ENCODE measurements at places on chromosomes 6 and 20.

- DNase-seq, result no peak
These were observed 2.4 kb downstream of the METTL24 start for GRCh38 chr6:110355727-110356126.

DNA sequence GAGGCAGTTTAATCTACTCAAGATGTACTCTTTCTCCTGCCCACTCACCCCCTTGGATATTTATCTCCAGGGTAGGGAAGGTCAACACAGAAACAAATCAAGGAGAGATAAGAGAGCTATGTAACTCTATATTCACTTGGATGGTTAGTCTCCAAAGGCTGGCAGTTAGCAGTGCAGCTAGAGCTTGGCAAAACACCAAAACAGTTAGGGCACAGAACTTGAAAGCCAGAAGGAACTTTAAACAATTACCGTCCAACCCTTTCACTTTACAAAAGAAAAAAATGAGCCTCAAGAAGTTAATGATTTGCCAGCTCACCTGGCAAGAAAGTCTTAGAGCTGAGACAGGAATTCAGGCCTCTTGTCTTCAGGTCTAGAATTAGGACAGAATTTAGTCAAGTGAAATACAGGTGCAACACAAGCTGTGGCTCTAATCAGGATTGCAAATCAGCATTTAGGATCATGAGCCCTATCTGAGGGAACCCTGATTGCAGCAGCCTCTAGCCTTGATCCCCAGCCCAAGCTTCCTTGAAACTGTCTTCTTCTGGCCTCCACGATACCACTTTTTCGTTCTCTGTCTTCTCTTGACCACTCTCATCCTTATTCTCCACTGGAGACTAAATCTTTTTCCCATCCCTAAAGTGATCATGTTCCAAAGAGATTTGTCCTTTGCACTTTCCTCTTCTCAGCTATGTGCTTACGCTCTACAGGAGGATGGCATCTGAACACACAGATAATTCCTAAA, 14.9 kb downstream of the NEDD9 start:
- DNase-seq, result no peak

GRCh38 chr6:23879816-23880215, 246.2 kb upstream of the NRSN1 start:
- no peak for DNase-seq

DNA sequence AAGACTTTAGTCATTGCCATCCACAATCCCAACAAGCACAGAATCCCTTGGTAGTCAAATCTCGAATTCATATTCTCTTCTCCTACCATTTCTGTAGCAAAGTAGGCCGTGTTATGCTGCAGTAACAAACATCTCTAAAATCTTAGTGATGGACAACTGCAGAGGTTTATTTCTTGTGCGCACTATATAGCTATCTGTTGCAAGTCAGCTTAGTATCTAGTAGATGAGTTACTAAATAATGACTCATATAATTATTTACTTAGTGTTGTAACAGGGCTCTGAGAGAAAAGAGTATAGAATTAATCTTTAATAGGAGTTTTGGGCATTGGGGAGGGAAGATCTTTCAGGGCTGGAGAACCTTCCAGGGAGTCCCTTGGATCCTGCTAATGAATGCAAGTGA, 73.3 kb downstream of the CAP2 start:
- no peak for DNase-seq

DNA sequence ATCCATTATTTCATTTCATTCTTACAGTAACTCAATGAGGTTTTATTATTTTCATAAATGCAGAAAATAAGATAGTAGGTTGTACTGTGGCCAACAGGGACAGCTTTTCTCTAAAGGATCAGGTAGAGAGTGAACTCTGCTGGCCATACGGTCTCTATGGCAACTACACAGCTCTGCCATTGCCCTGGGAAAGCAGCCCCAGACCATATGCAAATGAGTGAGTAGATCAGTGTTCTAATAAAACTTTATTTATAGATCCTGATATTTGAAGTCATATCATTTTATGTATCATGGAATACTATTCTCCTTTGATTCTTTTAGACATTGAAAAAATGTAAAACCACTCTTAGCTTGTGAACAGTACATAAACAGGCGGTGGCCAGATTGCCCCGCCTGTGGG, 192.5 kb upstream of the RREB1 start:
- peak; percentile 37 for DNase-seq

GRCh38 chr6:79631693-79632172, 604 bp downstream of the SH3BGRL2 start:
- DNase-seq, result no peak

GRCh38 chr6:127201321-127201720, 65.3 kb upstream of the RNF146 start:
- DNase-seq, result no peak

DNA sequence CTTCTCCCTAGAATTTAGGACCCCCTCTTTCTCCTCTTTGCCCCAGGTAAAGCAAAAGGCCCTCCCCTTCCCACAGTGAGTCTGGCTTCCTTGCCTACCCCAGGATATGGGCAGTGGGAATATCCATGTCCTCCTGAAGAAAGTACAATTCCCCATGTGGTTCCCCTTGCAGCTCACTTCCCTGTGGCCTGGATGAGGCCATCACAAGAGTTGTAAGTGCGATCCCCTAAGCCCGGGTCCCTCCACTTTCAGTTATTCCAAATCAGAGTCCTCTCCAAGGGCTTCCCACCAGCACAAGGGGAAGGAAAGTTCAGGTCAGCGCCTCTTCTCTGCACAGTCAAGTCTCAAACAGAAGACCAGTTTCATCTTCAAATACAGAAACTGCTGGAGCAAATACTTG, 10.2 kb upstream of the PTPN1 start:
- no peak for DNase-seq

GRCh38 chr20:11041396-11041795, 367.6 kb upstream of the JAG1 start:
- DNase-seq, result no peak

DNA sequence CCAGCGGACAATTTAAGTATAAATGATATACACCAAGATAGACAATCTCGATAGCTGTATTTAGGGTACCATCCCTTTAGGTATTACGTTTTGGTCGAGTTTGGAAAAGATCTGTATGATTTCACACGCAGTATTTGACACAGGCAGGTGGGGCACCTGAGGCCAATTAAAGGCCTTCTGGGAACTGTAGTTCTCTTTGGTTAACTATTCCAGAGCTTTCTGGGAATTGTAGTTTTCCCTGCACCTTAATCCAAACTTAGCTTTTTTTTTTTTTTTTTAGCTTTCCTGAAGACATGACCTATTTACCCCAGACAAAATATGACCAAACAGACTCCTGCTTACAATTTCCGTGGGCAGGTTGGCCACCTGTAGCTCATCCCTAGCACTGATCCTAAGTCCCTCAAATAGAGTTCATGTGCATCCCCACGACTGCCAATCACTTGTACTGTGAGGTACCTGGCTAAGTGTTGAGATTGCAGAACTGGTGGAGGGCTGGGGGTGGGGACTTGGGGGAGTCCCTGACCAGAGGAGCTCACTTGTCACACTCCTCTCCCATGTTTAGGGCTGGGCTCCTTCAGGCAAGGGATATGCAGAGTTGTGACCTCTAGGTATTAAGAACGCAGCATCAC, 999 bp upstream of the EHMT2 start:
- peak; percentile 65 for DNase-seq

- no peak for DNase-seq
These were observed 17.6 kb upstream of the CTAGE9 start for GRCh38 chr6:131728296-131728939.

- peak; percentile 77 for DNase-seq
These were observed 61.3 kb downstream of the TRERF1 start for GRCh38 chr6:42390228-42390934.

- DNase-seq, result no peak
These were observed 33.7 kb upstream of the ME1 start for GRCh38 chr6:83464381-83465140.

DNA sequence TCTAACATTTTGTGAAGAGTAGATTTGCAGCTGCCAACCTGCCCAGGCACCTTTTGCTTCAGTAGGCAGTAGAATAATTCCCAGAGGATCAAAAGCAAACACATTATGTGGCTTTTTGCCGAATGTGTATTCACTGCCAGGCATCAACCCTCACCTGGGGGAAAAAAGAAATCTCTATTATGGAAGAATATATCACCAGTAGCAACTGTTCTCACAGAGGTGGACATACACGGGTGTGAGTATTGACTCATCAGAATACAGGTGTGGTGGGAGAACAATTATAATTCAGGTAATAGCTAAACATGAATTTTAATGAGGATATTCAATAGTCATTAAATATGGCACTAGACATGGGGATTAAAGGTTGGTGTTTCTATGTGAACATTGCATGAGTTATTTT, 910.7 kb downstream of the TFAP2A start:
- no peak for DNase-seq

DNA sequence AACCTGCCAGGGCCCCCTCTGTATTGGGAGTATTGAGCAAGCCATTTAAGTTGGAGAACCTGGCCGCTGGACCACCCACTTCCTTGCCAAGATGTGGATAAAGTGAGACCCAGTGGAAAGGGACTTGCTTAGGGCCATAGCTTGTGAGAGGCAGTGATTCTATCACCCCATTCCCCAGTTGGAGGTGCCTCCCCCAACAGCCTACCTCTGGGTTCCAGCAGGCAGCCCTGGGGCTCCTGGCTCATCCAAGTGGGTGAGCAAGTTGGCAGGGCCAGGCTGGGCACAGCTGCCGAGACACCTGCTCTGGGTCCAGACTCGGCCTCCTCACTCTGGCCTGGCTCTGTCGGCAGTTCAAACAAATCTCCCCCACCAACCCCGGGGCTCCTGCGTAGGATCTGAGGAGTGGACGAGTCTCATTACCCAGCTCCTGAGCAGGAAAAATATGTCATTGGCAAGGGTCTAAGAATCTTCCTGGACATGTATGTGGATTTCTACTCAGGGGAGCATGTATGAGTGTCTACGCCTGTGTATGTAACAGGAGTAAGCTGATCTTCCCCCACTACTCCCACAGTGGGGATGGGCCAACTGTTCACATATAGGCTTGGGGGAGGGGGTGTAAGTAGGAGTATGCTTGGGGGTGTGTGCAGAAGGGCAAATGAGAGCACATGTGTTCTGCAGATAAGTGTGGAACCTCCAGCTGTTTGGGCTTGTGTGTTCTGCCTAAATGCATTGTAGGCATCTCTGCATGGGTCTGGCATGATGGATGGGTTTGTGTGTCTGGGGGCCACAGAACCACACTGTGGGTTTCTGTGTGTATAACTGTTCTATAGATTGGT, 1.9 kb downstream of the ID1 start:
- no peak for DNase-seq

DNA sequence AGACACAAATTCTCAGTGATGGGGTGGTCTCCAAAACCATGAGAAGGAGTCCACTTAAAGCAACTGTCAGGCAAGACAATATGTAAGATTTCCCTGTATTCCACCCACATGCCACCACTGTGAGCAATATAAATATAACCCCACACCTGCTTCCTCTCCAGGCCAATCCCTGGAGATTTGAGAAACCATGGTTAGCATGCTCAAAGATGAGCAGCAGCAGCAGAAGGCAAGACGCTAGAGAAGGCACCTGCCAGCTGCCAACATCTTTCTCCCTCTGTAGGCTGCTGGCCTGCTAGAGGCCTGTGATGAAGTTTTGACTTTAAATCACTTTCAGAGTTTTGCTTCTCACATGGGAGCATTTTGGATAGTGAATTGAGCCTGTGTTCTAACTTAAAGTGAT, 7.9 kb upstream of the SOD2 start:
- no peak for DNase-seq

- peak; percentile 91 for DNase-seq
These were observed 3.1 kb downstream of the JAG1 start for GRCh38 chr20:10670501-10671220.

DNA sequence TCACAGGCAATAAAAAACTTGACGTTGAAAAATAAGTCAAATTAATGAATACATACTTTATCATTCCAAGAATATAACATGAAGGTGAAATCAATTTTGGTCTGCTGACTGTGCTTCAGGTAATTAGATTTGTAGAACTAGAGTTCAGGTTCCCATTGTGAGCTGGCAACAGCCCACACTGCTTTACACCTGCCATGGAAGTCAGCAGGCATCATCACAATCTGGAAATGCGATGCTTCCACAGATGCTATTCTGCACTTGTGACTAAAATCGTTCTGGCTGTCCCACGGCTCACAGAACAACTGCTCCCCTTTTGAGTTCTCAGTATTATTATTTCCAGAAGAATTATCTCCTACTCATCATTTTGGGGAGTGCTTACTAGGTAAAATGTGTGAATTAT, 62.6 kb upstream of the THEMIS start:
- no peak for DNase-seq

GRCh38 chr20:18416486-18416885, 50.3 kb downstream of the DZANK1 start:
- DNase-seq, result no peak

DNA sequence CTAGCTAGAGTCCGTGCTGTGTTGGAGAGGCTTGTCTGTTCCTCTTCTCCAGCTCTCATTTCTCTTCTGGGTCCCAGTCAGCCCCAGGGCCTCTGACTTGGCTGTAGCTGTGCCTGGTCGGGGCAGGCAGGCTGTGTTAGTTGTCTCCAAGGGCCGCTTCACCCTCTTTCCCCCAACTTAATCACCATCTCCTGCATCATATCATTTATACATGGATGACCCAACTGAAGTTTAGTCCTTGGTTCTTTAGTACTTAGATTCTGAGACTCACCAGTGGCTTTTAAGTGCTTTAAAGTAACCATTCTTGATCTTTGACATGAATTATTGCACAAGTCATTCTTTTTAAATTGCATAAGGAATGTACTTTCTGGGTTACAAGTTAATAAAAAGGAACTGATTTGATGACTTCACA, 127.3 kb downstream of the RTN4IP1 start:
- no peak for DNase-seq

- no peak for DNase-seq
These were observed 31.5 kb downstream of the RPF2 start for GRCh38 chr6:111013144-111013915.

DNA sequence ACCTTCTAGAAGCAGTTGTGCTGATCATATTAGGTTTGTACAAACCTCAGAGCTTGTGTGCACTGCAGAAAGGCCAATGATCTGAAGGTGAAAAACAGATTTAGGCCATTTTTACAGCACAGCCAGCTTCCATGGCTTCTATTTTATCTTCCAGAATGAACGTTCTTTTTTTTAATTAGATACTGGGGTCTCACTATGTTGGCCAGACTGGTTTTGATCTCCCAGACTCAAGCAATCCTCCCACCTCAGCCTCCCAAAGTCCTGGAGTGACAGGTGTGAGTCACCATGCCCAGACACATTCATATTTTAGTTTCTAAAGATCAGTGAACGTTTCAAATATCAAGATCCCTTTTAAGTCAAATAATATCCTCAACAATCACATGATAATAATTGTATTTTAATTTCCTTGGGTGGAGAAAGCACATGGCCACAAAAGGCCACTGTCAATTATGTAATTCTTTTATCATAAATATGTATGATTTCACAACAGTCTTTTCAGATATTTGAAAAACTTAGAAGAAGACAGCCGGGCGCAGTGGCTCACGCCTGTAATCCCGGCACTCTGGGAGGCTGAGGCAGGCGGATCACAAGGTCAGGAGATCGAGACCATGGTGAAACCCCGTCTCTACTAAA, 326.7 kb upstream of the JARID2 start:
- no peak for DNase-seq

Measured in GM12865 (cell line).